Chondrocyte (in vitro differentiated cells): ENCODE measurements at places on chromosomes 3 and 15.

DNA sequence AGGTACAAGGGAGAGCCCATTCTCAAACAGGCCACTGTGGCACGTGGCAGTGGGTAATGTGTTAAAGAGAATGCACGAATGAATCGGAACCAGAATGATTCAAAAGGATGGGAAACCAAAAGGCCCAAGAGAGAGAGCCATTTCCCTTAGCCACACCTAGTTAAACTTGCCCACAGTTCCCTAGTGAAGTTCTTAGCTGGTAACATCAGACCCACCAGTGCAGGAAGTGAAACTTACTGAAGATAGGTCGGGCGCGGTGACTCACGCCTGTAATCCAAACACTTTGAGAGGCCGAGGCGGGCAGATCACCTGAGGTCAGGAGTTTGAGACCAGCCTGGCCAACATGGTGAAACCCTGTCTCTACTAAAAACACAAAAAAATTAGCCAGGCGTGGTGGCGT, 97.1 kb downstream of the MEX3B start:
- no peak for DNase-seq

- DNase-seq, result no peak
Observed at GRCh38 chr3:171371354-171371753, 88.9 kb downstream of the TNIK start.

DNA sequence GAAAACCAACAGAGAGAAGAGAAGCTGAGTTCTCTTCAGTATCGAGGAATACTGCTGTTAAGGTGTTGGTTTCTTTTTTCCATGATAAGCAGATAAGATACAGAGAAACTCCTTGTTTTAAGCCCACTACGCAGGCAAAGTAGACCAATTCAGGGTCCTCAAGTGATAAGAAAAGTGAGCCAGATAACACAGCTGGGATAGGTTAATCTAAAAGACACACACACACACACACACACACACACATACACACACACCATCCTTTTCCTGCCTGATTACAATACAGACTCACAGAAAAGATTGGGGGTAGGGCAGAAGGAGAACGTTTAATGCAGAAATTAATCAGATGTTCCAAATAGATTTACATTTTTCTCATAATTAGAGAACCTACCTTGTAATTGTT, 6.5 kb upstream of the PHLDB2 start:
- DNase-seq, result no peak

DNA sequence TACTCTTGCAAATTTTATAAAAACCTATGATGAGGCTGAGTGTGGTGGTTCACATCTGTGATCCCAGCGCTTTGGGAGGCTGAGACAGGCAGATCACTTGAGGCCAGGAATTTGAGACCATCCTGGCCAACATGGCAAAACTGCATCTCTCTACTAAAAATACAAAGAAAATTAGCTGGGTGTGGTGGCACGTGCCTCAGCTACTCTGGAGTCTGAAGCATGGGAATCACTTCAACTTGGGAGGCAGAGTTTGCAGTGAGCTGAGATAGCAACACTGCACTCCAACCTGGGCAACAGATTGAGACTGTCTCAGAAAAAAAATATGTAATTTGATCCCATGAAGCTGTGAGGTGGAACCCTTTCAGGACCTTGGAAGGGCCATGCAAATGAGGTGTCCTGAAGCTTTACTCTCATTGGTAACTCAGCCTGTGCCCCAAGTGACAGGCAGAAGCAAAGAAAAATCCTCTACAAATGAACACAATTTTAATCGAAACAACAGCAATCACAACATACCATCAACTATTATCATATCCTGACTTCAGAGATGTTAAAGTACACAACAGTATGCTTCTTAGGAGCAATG, 84.6 kb upstream of the CDV3 start:
- no peak for DNase-seq

DNA sequence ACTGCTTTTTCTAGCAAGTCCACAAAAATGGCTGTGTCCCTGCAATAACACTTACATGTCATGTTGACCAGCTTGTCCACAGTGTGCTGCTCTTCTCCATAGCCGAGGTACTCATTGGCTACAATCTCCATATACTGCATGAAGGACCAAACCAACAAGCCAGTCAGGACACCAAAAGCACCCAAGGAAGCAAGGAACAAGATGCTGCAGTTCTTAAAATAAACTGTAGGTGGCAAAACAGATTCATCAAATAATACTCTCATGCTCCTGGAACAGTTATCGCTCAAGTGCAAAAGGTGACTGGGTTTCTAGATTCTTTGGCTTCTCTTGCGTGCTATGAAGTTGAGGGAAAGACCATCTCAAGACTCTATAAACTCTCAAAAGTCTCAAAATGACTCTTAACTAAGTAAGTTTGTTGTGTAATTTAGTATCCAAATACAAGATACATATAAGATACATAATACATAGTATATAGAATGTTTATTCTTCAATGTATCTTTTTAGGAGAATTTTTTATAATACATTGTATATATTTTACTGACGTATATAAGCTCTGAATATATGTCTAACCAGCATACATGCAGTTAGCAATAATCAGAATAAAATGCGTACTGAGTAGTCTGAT, 57.0 kb downstream of the NEK10 start:
- no peak for DNase-seq

- no peak for DNase-seq
Observed at GRCh38 chr3:160003520-160004128, 15.0 kb downstream of the IL12A start.

DNA sequence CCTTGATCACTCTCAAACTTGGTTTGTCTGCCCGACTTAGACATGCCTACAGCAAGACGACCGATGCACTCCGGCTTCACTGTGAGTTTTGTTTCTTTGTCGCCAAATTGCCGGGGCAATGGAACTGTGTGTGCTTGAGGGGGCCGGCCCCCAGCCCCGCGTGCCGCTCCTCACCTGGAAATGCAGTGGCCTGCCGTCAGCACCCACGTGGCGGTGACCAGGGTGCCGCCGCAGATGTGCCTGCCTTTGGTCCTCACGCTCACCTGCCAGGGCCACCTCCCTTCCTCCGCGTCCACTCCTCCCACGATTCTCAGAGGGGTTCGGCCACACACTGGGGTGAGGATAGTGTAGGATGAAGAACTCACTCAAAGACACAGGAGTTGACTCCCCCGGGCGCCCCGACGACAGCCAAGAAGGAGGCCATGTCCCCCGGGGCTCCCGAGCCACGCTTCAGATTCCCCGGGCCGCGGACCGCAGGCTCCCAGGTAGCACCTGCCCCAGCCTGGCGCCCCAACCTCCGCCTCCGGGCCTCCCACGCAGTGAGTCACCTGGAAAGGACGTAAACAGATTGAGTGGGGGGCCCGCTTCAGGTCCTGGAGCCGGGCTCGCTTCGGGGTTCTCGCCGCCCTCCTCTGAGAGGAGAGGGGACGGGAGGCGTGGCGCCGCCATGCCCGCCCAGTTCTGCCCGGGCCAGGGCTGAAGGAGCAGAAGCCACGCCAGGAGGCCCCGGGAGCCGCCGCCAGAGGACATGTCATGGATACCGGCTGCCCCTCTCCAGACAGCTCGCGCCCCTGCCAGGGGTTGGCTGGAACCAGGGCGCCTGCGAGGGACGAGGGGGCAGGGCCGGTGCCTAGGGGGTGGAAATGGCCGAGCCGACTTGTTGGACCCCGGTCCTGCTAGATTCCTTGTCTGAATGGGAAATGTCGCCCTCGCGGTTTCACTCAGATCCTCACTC, 29.6 kb downstream of the MYL3 start:
- no peak for DNase-seq

DNA sequence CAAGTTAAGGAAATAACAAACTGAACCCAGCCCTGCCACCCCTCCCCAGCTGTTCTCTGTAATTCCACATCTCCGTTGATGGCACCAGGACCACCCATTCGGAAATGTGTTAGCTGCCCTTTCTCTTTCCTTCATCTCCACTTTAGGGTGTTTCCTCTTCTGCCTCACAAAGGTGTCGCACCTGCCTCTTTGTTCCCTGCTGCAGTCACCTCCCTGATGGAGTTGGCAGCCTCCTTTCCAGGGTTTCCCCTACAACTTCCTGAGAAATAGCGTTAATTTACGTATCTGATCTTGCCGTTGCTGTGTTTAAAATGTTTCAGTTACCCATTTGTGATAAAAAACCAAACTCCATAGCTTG, 57.3 kb downstream of the GPR171 start:
- no peak for DNase-seq
